ENCODE measurements at places on chromosomes 3 and 15. TPM values are rescaled to one million over a fixed set of nuclear protein-coding genes. Genes with fewer than 3 reads are reported as not detected.

CIAO2A gene
- polyA plus RNA-seq = 84.0 TPM

GRM2 gene
- 0.43 TPM for polyA plus RNA-seq

SSUH2 gene
- polyA plus RNA-seq = 3.8 TPM

GPR87 gene
- polyA plus RNA-seq = 0.10 TPM

GABRB3 gene
- polyA plus RNA-seq = 9.1 TPM

ITGA11 gene
- 3.9 TPM for polyA plus RNA-seq

CHRD gene
- 9.9 TPM for polyA plus RNA-seq

EFCAB12 gene
- polyA plus RNA-seq = 3.6 TPM

C3orf22 gene
- polyA plus RNA-seq = 0.10 TPM

TM6SF1 gene
- polyA plus RNA-seq = 2.0 TPM

Data from right renal cortex interstitium (tissue), 3 donors.